ENCODE measurements at places on chromosomes 5 and 9.

- DNase-seq = peak; percentile 72
These were observed 18.3 kb upstream of the NEK6 start for GRCh38 chr9:124239249-124240073.

GRCh38 chr9:98016137-98016680, 33.1 kb downstream of the ANP32B start:
- no peak for DNase-seq

DNA sequence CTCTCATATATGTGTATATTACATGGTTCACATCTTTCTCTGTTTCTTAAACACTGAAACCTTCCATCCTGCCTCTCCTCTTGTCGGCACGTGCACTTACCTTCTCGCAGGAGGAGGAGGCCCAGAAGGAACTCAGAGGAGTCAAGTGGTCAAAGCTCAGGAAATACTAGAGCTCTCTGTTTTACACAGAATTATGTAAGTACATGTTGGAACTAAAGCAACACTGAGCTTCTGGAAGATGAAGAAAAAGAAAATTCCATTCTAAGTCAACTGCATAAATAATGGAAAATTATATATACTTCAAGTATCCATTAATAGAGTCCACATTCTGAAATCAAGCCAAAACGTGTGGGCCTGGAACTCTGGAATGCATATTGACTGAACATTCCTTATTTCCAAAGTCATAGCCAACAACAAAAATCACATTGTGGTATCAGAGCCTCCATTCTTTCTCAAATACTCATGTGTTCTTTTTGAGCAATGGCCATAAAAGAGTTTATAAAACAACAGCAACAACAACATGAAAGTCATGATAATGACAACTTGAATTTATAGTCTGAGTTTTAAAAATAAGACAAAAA, 121.5 kb upstream of the RAI14 start:
- peak; percentile 24 for DNase-seq

DNA sequence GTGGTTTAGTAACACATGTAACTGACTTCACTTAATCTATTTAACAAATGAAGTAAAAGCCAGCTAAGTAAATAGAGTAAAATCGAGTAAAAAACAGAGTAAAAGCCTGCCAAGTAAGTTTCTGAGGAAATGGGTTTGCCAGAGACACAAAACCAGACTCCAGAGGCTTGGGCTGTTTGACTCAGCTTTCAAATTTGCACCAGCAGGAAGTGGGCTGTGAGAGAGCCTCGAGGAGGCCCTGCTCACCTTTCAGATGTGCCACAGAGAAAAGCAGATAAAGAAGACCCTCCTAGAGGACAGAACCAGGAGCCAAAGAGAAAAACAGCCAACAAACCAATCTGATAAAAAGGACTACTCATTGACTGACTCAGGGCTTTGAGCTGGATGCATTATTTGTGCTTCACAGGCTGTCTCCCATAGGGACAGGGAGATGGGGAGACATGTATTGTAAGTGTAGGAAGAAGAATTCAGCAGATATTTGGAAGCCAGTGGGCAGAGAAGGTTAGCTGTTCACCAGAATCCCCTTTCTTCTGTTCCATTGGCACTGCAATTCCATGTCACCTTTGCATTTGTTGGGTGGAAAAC, 14.4 kb upstream of the AMACR start:
- no peak for DNase-seq

- DNase-seq = no peak
These were observed 214.1 kb upstream of the ANKRD55 start for GRCh38 chr5:56447232-56447631.

- DNase-seq = no peak
These were observed 11.7 kb upstream of the OR1J2 start for GRCh38 chr9:122498883-122499288.

GRCh38 chr9:116504081-116504480, 183.0 kb upstream of the TRIM32 start:
- no peak for DNase-seq

GRCh38 chr5:38497946-38498345, 58.5 kb downstream of the LIFR start:
- no peak for DNase-seq

- no peak for DNase-seq
These were observed 13.9 kb downstream of the TGFBI start for GRCh38 chr5:136042665-136043121.

- DNase-seq = no peak
These were observed 33.7 kb downstream of the UBE2R2 start for GRCh38 chr9:33850677-33851076.

DNA sequence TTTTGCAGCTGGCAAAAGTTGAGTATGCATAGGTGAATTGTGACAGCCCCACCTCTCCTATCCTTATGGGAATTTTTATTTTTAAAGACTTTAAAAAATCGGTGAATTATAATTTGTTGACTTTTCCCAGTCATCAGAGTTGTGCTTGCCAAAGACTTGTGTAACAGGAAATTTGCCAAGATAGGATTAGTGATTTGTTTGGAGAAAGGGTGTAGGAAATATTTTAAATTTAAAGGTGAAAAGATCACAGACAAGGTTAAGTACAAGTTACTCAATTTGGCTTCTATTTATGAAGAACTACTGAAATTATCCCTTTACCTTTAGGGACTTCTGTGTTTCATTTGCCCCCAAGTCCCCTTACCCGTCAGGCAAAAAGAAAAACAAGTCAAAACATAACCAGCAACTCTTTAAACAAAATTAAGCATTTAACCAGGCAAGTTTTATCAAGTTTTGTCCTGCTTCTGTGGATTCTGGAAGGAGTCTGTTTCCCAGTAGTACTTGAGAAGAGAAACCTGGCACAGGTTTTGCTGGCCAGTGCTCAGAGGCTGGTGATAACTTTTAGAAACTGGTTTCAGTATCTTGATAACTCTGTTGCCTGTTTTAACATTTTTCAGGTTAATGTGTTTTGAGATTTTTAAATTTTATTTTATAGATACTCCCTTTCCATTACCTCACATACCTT, 285.4 kb downstream of the MAST4 start:
- DNase-seq = no peak

GRCh38 chr5:79561525-79561893, 47.6 kb upstream of the HOMER1 start:
- DNase-seq = no peak

- no peak for DNase-seq
These were observed 40.9 kb upstream of the DHFR start for GRCh38 chr5:80695666-80696065.

GRCh38 chr5:1971944-1972343, 89.2 kb upstream of the IRX4 start:
- no peak for DNase-seq

GRCh38 chr5:11224436-11225187, 463.6 kb upstream of the DAP start:
- no peak for DNase-seq

- no peak for DNase-seq
These were observed 159.3 kb downstream of the DMAC1 start for GRCh38 chr9:7640231-7640630.

Data from GM12878 (cell line).